ENCODE measurements at places on chromosomes 6 and 20.

GRCh38 chr6:148617530-148617929 lies 129.3 kb upstream of the UST start:
- no peak for DNase-seq

GRCh38 chr20:8764344-8764962 lies 304.4 kb upstream of the PLCB4 start:
- DNase-seq: no peak

DNA sequence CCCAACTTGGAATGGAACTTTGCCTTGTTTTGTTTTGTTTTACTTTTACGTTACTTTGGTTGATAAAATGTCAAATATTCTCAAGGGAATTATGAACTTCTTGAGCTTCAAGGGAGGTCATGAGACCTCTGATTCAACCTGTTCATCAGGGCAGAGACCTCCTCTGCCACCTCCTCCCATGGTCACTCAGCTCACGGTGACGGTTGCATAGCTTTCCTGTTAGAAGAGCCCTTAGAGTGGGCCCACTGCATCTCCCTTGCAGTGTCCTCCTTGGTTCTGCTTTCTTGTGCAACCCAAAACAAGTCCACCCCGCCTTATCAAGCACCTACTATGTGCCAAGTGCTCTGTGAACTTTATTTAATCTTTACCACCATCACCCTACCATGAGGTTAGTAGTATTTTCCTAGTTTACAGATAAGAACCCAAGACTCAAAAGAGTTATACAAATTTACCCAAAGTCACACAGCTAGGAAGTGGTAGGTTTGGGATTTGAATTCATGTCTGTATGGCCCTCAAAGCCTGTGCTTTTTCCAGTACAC lies 15.5 kb downstream of the TM9SF4 start:
- no peak for DNase-seq

DNA sequence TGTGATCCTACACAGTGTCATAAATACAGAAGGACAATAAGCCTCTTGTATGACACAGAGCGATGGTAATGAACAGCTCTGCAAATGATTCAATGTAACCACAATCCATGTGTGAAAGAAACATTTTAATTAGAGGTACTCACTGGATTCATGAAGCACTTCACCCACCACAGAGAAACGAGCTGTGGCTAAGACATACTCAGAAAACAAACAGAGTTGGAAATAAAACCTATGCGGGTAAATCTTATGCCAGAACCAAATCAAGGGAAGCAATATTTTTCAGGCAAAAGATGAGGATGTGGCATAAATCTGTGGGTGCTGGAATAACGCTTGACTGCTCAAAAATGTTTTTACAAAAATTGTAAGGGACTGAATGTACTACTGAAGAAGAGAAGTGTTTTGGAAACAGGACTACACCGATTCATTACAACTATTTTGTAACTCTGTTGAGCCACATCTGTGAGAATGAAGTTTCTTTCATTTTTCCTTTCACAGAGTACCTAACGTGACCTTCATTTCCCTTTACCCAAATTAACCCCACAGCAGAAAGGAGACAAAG lies 112.1 kb downstream of the WDR27 start:
- DNase-seq: no peak

GRCh38 chr20:45918779-45919537 lies 7.0 kb upstream of the PLTP start:
- no peak for DNase-seq

- DNase-seq: no peak
These were observed 34.1 kb upstream of the MYLK2 start for GRCh38 chr20:31785089-31785488.

GRCh38 chr6:100112855-100113508 lies 119.0 kb upstream of the MCHR2 start:
- DNase-seq: no peak

DNA sequence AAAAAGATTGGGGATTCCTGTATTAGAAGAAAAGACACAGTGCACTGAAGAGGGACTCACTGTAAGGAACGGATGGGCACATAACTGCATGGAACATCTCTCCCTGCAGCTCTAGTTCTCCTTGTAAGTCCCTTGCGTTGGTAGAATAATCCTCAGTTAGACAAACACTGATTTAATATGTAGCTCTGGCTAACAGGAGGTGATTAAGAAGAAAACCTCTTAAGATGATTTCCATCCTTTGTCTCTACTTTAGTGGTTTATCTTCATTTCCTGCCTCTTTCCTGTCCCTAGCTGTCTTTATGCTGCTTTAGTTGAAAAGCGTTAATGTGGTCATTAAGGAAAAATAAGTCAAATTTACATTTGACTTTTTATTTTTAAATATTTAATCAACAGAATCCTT lies 86.6 kb downstream of the SLC16A10 start:
- no peak for DNase-seq

GRCh38 chr6:154408891-154409500 lies 52.4 kb upstream of the IPCEF1 start:
- DNase-seq: no peak

- DNase-seq: no peak
These were observed 88.2 kb downstream of the NFATC2 start for GRCh38 chr20:51454250-51454865.

GRCh38 chr20:47389867-47390347 lies 33.4 kb upstream of the ZMYND8 start:
- no peak for DNase-seq

- no peak for DNase-seq
These were observed 241.0 kb downstream of the ADGRG6 start for GRCh38 chr6:142542704-142543233.

- DNase-seq: no peak
These were observed 148.1 kb upstream of the TCF21 start for GRCh38 chr6:133740816-133741215.

DNA sequence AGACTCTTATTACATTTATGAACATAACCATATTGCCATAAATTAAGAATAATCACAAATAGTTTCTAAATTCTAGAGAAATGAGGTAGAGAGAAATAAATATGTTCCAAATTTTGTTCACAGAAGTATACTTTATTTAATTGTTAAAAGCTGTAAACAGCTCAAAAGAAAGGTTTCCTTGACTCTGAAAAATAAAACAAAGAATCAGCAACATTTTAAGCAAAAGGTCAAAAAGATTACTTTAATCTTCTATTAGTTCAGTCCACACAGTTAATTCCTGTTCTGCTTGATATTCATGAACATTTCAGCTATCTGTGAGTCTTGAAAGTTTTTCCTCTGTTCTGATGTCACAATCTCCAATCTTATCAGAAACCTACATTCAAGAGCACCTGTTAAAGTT lies 197.9 kb downstream of the GJA1 start:
- DNase-seq: no peak

Data from activated CD8-positive, alpha-beta memory T cell treated with anti-CD3 and anti-CD28 coated beads, Interleukin-2, amount 50 U/mL, for 4 hours (primary cell).